ENCODE measurements at places on chromosomes 3 and 15.

DNA sequence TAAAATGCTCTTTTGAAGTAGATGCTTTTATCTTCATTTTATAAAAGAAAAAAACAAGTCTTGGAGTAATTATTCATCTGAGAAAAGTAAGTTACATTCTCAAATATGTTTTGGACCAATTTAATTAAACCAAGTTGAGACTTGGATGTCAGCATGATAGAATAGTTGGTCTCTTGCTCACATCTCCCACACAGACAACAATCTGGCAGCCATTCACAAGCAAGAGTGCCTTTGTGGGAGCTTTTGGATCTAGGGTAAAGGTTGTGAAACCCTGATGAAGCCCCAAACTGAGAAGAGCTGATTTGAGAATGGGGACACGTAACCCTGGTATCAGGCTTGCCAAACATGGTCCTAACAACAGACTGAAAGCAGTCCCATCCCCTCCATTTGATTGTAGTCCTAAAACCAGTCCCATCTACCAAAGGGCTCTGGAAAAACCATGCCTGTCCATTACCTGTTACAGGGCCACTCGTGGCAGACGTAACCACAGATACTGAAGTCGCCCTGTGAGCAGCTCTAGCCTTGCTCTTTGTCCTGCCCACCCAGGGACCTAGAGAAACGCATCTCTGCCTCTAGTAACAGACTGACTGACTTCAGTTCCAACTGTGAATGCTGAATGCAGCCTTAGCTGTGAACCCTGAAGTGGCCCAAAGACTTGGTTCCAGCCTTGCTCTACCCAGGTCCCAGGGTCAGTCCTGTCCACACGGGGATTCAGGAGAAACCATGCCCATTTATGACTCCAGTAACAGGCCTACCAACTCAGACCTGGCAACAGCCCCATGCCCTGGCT, 145.5 kb upstream of the SYNPR start:
- DNase-seq = no peak

GRCh38 chr3:30607032-30607833, 832 bp downstream of the TGFBR2 start:
- no peak for DNase-seq

DNA sequence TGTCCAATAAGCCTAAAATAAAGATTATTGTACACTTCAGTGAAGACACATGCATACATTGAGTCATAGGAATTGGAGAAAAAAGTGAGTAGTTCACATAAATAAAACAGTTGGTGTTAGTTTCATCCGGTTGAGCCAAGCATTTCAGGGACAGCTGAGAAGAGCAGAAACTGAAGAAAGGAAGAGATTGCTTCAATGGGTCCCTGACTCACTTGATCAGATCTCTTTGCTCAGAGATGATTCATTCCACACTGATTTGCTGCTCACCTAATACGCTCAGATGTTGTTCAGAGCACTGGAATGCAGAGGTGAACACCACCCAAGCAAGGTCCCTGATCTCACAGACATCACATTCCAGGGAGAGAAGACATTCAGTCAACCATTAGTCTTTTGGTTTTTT, 93.7 kb downstream of the RAD18 start:
- no peak for DNase-seq

DNA sequence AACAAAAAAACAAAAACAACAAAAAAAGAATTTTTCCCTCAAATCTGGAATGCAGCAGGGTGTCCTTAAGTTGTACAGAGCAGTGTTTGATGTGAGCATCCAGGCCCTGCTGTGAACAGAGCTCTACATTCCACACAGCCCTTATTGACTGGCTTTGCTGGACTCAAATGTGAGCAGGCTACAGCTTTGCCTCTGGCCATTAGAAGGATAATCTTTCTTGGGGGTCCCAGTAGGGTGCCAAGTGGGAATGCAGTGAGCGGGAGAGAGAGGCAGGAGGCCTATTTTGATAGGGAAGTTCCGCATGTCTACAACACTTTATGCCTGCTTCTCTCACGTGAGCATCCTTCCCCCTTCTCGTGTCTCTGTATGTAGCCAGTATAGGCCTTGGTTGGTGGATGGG, 34.4 kb upstream of the TPRG1 start:
- no peak for DNase-seq

GRCh38 chr3:128991355-128991895, 2.5 kb downstream of the CFAP92 start:
- DNase-seq = no peak

GRCh38 chr3:133295199-133295901, 104.5 kb upstream of the BFSP2 start:
- no peak for DNase-seq

Measured in D721Med (cell line).